Lung (tissue), 17 donors: ENCODE measurements at places on chromosomes 7 and 10.
A peak's percentile ranks its signal among the peaks of the same experiment; 100 is the strongest.

GRCh38 chr7:8228766-8229674 is 32.9 kb downstream of the ICA1 start:
- H3K4me3 ChIP-seq: no peak overlapping the region
- no peaks in the 10 kb centered on the region for H3K27me3 ChIP-seq
- H3K27ac ChIP-seq: no peak overlapping the region
- H3K4me1 ChIP-seq: no peaks in the 10 kb centered on the region
- no peaks in the 10 kb centered on the region for H3K36me3 ChIP-seq

- no peak overlapping the region for H3K27ac ChIP-seq
- peak; percentile 58 for DNase-seq
- H3K4me3 ChIP-seq: no peak overlapping the region
These were observed 48.3 kb downstream of the TMEM270 start for GRCh38 chr7:73909051-73909941.

GRCh38 chr10:58027426-58027825 is 240.3 kb downstream of the IPMK start:
- H3K27me3 ChIP-seq: no peaks in the 10 kb centered on the region
- no peaks in the 10 kb centered on the region for H3K4me1 ChIP-seq
- H3K27ac ChIP-seq: no peak overlapping the region
- DNase-seq: no peak
- no peak overlapping the region for H3K4me3 ChIP-seq

DNA sequence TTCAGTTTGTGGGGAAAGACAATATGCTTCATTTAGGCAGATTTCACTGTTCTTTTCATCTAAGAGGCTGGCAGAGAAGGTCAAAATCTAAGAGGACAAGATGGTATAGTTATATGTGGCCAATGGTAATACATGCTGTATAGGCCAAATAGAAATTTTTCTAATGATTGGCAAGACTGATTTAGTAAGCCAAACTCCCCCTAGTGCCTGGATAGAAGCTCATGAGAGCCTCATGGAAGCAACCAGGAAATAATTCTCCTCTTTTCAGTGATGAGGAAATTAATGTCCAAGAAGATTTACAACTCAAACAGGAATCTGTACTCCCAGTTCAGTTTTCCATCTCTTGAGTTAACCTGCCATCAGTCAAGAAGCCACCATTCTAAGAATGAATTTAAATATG is 253.6 kb upstream of the PHF14 start:
- no peak overlapping the region for H3K27ac ChIP-seq
- H3K4me3 ChIP-seq: no peak overlapping the region
- H3K4me1 ChIP-seq: peaks cover 2% of the 10 kb centered on the region
- no peak for DNase-seq
- no peaks in the 10 kb centered on the region for H3K27me3 ChIP-seq
- no peaks in the 10 kb centered on the region for H3K36me3 ChIP-seq

- H3K27me3 ChIP-seq: no peaks in the 10 kb centered on the region
- no peaks in the 10 kb centered on the region for H3K36me3 ChIP-seq
- no peak overlapping the region for H3K27ac ChIP-seq
- DNase-seq: no peak
- no peaks in the 10 kb centered on the region for H3K4me1 ChIP-seq
These were observed 10.4 kb downstream of the CUL2 start for GRCh38 chr10:35079763-35080162.
